NCI-H1436 treated with DMSO at 0.1 percent for 48 hours (cell line): ENCODE measurements at places on chromosomes 7 and 10.

DNA sequence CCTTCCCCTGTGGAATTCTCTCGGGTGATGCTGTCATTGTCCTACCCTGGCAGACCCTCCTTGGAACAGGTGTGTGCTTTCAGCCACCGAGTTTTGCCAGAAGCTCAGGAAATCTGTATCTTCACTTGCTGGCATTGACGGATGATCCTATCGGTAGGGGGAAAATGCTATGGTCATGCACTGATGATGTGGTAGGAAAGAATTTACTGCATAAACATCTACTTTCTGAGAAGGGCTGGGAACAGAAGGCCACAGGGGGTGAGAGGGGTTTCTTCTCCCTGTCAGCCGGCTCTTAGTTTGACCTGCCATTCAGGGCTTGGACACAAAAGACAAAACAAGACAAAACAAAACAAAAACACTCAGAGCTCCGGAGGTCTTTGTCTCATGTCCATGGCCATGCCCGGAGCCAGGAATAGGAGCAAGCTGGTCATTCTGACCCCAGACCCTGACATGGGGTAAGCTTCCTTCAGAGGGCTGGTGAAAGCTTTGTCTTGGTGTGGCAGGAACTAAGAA lies 43.6 kb upstream of the CARD11 start:
- no peak for DNase-seq

DNA sequence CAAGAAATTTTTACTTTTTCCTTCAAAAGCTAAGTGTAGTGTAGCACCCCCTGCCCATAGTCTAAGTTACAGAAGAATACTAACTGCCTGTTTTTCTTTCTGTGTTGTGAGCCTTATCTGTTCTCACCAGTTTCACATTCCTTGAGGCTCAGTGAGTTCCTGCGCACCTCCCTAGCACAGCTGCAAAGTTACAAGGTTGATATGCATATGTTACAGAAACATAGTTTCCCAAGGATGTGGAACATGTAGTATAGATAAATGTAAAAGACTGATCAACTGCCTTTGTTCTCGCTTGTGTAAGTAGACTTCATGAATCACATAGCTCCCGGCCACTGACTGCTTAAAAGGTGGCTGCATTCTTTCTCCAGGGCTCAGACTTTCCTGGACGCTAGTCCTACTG lies 6.7 kb upstream of the ZNF33B start:
- DNase-seq, result no peak

DNA sequence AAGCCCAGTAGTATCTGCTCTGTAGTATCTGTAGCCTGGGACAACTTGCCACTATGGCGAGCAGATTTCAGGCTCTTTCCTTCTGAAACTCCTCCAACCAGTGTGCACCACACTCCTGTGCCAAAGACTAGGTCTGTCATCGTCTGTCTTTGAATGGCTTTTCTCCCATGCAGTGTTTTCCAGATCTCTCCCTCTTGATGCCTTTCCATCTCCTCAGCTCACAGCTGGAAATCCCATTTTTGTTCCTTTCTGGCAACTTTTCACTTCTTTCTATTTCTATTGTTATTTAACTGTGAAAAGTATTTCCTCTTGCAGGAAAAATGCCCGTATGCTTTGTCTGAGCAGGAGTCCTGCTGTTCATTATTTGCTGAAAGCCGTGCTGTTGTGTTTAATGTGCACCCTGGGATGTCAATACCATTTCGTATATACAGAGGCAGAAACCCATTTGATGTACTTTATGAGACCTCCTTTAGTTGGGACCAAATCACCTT lies 373.7 kb downstream of the PHTF2 start:
- DNase-seq, result no peak

DNA sequence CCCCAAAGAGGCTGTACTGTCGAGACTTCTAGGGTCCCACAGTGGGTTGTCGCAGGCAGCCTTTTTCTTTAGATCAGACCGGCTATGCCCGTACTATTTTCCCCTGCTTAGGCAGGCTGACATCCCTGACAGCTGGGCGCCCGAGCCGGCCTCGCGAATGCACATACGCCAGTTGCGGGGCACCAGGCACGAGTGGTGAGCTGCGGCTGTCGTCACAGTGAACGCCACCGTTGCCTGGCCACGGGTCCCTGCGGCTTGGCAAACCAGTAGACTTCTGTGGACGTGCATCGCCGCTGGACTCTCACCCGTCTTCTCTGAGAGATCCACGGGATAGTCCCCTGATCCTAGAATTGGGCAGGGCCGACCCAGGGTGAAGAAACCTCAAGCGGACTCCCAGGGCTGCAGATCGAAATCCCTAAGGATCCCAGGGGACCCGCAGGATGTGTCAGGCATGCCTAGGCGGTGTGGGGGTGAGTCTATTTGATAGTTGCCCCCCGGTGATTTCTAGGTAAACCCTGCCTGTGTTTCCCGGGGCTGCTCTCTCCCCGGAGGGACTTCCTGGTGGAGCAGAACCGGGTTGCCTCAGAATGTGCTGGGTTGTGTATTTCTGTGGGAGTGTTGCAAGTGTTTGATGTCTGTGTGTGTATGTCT lies 33.0 kb upstream of the ZNF273 start:
- no peak for DNase-seq

GRCh38 chr10:124703778-124704427 lies 40.3 kb downstream of the FAM53B start:
- DNase-seq, result no peak
